ENCODE measurements at places on chromosomes 1 and 21. TPM values are rescaled to one million over a fixed set of nuclear protein-coding genes. Genes with fewer than 3 reads are reported as not detected.

Gene PAQR6
- total RNA-seq = 0.79 TPM

Gene SPRR2G
- total RNA-seq = not detected

Gene JAK1
- 137 TPM for total RNA-seq

Gene SYT6
- 0.37 TPM for total RNA-seq

Gene ACKR1
- 7.1 TPM for total RNA-seq

Data from urinary bladder (tissue), 4 donors.